ENCODE measurements at places on chromosomes 11 and 22.

DNA sequence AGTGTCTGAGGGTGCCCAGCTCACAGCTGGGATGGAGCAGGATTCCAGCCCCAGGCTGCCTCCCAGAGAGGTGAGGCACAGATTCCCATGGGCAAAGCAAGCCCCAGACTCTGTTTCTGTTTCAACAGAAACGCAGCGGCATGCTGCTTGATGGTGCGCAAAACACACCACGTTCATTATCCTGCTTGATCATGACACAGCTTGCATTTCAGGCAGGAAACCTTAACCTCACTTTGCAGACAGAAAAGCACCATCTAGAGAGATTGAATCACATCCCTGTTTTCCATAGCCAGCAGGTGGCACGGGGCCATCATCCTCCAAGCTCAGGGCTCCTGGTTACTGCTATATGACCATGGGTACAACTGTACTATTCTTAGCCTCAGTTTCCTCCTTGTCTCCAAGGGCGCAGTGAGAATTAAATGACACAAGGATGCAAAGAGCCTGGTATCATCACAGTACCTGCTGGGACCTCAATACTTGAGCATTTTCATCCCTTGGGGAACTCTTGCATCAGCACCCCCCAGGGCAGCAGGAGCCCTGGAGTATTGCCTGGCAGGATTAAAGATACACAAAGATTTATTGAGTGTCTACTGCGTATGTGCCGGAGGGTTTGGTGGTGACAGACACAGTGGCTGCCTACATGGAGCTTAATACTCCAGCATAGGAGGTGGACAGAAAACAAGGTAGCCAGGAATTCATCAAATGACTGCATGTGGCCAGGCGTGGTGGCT is 110.0 kb downstream of the TP53I11 start:
- DNase-seq, result no peak

GRCh38 chr22:31259798-31260473 is 32.4 kb downstream of the PIK3IP1 start:
- DNase-seq, result no peak

DNA sequence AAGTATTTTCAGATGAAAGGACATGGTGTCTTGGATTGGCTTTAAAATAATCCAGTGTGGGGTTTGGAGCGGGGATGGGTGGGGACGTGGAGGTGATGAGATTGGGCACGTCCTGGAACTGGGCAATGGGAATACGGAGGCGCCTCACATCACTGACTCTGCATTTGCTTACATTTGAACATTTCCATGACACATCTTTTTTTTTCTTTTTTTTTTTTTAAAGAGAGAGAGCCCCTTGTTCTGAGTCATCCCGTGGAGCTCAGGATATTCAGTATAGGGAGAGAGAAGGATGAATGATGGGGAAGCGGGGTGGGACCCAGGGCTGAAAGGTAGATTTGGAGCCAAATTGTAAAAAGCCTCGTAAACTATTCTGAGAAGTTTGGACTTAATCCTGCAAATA is 142.7 kb downstream of the FBXO7 start:
- DNase-seq, result no peak

GRCh38 chr11:11036185-11036847 is 178.5 kb upstream of the ZBED5 start:
- no peak for DNase-seq

GRCh38 chr11:57942808-57943207 is 80.9 kb upstream of the OR9Q1 start:
- no peak for DNase-seq

DNA sequence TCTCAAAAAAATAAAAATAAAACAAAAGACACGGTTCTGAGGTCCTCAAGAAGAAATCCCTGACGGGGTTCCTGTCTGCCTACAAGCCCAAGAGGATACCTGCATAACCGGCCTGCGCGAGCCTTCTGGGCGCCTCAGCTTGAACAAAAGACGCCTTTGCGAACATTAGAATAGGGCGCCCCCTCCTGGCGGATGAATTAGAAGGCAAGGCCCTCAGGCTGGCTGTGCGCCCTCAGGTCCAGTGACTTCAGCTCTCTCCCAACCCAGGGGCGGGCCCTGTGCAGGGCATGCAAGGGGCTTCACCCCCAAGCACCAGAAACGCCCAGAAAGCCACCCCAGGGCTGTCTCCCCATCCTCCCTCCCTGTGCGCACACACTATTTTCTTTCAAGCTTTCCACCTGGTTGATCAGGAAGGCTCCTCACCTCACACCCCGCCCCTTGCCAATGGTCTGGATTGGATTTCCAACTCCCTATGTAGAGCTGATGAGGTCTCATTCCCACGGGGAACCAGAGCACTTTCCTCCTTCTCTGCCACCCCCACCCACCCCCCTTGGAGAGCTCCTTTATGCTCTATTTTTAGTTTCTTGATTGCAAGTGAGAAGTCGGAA is 273.3 kb downstream of the BUD13 start:
- DNase-seq, result no peak

DNA sequence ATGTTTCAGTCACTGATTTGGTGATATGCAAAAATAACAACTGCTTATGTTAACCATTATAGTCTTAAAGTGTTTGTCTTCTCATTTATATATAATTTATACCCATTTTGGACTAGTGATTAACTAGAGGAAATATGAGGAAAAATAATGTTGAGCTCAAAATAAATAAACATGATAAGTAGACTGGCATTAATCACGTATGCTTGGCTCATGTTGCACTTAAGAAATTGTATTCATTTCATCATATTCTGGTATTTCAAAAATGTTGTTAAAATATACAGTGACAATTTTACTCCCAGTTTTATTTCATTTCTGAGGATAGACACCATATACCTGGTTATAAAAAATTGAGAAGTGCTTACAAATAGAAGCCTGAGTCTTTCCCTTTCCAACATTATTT is 3.8 kb upstream of the OR10D3 start:
- no peak for DNase-seq

DNA sequence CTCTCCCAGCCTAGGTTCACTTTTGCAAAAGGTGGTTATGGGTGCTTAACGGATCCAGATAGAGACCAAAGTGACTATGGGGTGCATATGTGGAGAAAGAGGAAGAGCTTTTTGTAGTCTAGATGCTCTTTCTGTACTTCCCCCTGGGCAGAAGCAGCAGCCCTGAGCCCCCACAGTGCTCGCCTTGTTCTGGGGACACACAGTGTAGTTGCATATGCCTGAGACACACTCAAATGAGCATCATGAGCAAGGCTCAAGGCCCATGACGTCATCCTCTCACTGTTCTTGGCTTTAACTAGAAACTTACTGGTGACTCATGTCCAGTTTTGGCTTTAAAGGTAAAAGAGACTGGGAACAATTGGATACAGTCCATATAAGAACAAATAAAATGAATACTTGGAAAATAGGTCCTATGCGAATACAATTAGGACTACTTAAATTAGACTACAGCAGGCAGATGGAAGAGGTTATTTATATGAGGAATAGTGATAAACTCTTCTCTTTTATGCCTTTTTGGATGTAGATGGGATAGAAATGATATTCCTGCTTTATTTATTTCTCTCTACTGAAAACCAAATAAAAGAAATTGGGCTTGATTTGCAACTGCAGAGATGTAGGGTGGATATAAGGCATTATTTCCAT is 20.1 kb upstream of the PEX26 start:
- no peak for DNase-seq

DNA sequence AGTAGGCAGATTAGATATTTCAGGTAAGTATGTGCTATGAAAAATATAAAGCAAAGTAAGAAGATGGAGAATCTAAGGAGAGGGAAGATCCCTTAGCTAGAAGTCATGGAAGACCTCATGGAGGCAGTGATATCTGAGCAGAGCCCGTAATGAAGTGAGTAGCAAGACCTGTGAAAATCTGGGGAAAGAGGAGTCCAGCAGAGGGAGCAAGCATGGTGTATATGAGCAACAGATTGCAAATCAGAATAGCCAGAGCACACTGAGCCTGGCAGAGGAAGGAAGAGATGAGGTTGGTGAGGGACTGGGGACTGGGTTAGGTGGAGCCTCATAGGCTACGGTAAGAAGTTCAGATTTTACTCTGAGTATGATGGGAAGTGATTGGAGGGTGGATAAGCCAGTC is 9.4 kb downstream of the LHFPL7 start:
- no peak for DNase-seq

DNA sequence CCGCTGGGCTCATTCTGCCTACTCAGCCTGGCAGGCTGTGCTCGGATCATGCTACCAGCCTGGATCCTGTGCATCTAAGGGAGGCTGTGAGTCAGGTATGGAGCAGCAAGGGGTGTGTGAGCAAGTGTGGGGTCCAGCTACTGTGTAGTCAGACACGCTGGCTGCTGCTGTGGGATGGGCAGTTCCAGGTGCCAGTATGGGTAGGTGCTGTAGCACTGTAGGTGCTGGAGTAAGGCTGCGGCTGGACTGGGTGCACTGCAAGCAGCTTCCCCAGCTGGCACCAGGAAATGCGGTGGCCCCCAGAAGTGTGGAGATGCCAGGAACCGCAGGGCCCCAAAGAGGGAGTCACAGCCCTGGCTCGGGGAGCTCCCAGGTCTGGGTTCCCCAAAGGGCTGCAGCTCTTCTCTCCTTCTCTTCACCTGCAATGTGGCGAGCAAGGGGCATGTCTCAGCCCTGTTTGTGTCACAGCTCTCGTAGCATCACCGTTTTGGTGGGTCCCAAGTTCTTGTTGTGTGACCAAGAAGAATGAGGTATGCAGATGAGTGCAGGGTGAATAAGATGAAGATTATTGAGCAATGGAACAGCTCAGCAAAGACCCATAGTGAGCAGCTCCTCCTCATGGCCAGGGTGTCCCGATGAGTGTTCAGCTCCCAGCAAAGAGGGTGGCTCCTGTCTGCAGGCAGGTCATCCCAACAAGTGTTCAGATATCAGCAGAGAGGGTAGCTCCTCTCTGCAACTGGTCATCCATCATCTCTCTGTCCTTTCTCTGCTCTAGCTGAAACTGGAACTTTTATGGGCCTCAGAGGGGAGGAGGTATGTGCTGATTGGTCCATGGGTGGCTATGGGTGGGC is 462.9 kb downstream of the TBC1D22A start:
- no peak for DNase-seq

DNA sequence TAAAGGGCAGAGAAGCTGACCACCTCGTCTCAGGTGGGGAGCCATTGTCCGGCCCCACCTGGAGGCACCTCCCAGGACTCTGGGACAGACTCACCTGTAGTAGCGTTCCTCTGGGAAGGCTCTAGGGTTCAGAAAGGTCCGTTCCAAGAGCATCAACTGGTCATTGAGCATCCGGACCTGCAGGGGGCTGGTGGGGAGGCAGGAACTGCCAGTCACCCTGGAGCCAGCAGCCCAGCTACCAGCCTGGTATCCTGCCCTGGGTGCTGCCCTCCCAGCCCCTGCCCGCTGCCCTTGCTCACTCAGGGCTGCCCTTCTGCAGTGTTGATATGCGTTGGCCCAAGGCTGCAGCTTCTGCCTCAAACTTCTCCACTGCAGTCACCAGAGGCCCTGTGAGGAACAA is 4.7 kb downstream of the SAC3D1 start:
- DNase-seq, result no peak

DNA sequence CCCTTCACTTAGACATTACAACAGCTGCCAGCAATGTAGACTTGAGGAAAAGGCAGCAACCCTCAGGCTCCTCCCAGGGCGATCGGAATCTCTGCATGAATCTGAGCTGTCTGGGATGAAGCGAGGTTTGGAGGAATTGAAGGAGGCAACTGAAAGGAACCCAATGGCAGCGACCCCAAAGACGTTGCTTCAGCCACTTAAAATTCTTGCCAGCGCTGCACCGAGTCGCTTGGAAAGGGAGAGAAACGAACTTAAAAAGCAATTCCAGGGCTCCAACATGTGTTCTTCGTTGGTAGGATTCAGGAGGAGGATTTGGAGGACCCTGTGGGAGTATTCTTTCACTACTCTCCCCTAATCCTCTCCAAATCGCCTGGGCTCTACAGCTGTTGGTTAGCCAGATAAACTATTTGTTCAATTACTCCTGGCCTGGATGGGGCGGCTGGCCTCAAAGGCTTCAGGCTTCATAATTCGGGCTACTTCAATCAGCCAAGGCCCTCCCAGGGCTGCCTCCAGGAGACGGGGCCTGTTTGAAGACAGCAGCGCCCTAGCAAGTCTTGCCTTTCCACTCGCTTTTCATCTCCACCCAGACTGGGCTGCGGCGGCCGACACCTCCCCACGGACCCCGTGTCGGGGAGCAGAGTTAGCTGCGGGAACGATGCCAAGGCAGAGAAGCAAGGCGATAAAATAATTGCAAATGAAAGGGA is 72.4 kb upstream of the TMEM45B start:
- no peak for DNase-seq

DNA sequence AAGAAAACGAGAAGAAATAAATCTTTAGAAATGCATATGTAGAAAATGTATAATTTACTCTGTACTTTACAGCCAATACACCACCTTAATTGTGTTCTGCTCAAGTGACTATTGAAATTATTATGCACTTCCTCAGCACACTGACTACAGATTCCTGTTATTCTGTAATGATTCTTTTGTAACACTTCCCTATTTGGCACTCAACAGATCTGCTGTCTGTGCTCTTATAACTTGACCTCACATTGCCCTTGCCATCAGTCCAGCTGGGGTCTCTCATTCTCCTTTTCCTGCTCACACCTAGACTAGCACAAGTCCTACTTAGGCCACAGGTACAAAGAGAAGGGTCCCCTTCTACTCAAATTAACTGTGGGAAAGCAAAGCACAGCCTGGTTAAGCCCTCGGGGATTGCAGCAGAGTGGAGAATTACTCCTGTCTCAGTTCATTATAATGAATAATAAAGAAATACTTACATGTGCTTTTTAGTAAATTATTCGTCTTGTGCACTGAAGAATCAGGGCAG is 860.4 kb downstream of the OPCML start:
- no peak for DNase-seq

- no peak for DNase-seq
Measured at GRCh38 chr11:32388871-32389770, 46.2 kb downstream of the WT1 start.

DNA sequence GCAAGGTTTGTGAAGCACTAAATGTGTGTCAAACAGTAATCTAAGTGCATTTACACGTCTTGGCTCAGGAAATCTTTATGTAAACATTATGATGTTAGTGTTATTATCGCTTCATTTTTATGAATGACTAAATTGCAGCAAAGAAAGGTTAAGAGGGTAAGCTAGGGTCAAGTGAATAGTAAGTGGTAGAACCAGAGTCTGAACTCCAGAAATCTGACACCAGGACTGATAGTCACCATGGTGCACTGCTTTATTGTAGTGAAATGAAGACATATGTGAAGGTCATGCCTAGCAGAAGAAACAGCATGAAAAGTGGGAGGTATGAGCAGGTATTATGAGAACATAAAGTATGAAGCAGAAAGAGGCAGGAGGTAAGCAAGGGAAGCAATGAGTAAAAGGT is 368.7 kb upstream of the TENM4 start:
- no peak for DNase-seq

GRCh38 chr11:32830796-32831195 is 1.1 kb downstream of the PRRG4 start:
- no peak for DNase-seq

- DNase-seq, result no peak
Measured at GRCh38 chr22:39699631-39700360, 129.2 kb downstream of the CACNA1I start.

GRCh38 chr11:57648801-57649735 is 644 bp downstream of the YPEL4 start:
- no peak for DNase-seq
